ENCODE measurements at places on chromosomes 16 and 17.

- DNase-seq, result no peak
These were observed 162.2 kb upstream of the ZNF267 start for GRCh38 chr16:31711344-31711845.

DNA sequence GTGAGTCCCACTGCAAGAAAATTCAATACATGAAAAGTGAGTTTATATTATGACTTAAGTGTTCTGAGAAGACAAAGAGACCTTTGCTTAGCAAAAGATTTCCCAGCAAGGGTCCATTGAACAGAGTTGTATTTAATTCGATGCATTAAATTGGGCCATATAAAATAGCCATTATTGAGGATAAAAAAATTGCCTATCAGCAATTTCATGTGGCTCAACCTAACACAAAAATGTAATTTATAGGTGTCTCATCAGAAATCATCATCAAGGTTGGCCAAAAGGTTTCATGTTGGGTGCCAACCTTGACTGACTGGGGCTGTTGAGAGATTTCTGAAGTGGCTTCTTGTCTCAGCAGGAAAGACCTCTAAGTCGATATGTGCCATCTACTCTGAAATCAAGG, 84.8 kb upstream of the TOX3 start:
- no peak for DNase-seq

DNA sequence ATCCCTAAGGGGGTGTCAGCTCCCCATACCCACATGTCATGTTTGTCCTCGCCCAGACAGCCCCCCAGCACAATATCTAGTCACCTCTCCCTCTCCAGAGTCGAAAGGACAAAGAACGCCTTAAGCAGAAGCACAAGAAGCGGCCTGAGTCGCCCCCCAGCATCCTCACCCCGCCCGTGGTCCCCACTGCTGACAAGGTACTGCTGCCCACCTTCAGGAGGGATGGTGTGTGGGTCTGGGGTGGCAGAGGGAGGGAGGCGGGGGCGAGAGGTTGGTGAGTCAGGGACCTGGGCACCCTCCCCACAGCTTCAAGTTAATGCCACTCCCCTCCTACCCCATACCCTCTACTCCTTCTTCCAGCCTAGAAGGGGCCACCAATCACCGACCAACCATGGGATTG, 7.5 kb downstream of the MLLT6 start:
- DNase-seq, result no peak

DNA sequence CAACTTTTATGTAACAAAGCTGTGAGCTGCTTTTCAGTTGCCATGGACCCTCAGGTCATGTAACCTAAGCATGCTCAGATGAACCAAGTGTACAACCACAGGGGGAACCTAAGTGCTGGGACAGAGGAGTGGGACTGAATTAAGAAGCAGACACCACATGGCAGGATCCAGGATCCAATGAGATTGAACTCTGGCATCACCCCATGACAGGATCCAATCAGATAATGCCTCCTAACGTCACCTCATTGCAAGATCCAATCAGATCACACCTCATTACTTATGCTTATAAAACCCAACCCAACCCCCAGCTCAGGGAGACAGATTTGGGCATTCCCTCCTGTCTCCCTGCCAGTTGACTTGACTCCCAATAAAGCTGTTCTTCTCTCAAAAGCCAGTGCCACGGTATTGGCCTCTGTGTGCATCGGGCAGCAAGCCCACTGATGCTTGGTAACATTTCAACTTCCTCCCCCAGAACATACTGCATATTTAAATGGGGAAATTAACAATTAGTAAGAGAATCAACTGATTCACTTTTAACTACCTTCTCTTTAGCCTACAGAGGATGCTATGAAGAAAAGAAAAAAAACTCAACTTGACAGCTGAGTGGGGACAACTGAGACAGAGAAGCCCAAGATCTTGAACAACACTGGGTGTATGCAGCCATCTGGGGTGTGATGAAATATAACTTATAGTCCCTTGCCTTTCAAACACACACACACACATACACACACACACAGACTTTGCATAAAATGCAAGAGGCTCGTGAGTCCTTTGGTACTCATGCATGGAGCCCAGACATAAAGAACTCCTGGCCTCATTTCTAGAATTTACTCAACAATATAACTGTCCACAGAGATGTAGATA, 148.4 kb downstream of the SLC39A11 start:
- DNase-seq, result no peak

- DNase-seq, result no peak
These were observed 50.3 kb downstream of the N4BP1 start for GRCh38 chr16:48559462-48560211.

- DNase-seq, result no peak
These were observed 636 bp upstream of the ERN1 start for GRCh38 chr17:64130559-64131001.

GRCh38 chr17:48054238-48055185, 6.4 kb downstream of the NFE2L1 start:
- DNase-seq, result peak; percentile 89

DNA sequence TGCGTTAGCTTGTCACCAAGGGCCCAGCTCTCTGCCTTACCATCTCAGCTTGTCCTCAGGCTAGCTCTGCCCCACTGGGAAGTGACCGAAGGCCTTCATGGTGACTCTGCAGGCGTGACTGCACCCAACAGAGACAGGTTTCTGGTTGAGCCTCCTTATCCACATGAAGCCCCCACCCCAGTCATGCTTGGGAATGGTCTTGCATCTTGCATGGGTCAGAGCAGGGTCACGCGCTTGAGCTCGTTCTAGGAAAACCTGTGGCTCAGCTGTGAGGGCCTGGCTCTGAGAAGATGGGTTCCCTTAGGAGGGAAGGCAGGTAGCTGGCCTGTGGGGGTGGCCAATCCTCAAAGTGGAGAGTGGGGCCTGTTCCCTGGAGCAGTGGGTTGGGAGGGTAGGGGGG, 122.8 kb downstream of the BANP start:
- peak; percentile 10 for DNase-seq

DNA sequence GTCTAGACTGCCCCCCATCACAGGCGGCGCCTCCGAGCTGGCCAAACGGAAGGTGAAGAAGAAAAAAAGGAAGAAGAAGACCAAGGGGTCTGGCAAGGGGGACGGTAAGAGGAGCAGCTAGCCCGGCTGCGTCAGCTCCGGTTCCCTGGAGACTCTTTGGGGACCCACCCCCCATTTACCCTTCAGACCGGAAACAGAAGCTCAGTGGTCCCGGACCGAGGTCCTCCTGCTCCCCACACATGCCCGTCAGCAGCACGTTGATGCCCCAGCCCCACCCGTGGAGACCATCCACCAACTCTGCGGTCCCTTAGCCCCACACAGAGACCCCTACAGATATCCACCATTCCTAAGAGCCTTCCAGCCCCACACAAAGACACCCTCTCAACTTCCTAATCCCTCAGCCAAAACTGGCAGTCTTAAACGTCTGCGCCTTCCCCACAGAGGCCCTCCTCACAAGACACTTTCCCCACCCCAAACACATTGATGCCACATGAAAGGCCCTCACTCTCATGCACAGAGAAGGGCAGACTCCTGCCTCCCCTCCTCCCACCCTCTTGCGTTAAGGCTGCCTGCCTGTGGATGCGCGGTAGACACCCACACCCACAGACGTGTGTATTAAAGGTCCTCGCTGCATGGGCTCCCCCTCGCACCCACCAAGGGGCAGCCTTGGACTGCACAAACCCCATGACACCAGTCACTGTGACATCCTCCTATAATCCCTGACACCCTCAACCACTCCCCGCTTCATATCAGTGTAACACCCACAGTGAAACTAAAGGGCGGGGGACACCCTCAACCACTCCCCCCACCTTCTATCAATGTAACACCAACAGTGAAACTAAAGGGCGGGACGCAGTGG, 58.2 kb upstream of the RPH3AL start:
- DNase-seq, result peak; percentile 25

GRCh38 chr17:80970044-80970761, 21.4 kb upstream of the CHMP6 start:
- DNase-seq, result peak; percentile 62

- DNase-seq, result no peak
These were observed 33.4 kb downstream of the CBLN1 start for GRCh38 chr16:49248227-49248626.

GRCh38 chr16:76114681-76115080, 162.5 kb upstream of the CNTNAP4 start:
- DNase-seq, result no peak

DNA sequence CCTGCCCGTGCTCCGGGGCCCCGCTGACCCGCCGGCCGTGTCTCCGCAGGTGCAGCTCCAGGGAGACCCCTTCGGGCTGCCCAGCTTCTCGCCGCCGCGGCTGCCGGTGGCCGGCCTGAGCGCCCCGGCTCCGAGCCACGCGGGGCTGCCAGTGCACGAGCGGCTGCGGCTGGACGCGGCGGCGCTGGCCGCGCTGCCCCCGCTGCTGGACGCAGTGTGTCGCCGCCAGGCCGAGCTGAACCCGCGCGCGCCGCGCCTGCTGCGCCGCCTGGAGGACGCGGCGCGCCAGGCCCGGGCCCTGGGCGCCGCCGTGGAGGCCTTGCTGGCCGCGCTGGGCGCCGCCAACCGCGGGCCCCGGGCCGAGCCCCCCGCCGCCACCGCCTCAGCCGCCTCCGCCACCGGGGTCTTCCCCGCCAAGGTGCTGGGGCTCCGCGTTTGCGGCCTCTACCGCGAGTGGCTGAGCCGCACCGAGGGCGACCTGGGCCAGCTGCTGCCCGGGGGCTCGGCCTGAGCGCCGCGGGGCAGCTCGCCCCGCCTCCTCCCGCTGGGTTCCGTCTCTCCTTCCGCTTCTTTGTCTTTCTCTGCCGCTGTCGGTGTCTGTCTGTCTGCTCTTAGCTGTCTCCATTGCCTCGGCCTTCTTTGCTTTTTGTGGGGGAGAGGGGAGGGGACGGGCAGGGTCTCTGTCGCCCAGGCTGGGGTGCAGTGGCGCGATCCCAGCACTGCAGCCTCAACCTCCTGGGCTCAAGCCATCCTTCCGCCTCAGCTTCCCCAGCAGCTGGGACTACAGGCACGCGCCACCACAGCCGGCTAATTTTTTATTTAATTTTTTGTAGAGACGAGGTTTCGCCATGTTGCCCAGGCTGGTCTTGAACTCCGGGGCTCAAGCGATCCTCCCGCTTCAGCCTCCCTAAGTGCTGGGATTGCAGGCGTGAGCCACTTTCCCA, 5.9 kb downstream of the CTF1 start:
- peak; percentile 79 for DNase-seq

GRCh38 chr17:77465358-77466041, 324.7 kb downstream of the SEC14L1 start:
- DNase-seq, result no peak

GRCh38 chr16:71931599-71931998, 36.3 kb downstream of the IST1 start:
- DNase-seq, result no peak

- no peak for DNase-seq
These were observed 85.8 kb downstream of the CYTH1 start for GRCh38 chr17:78696016-78696982.

DNA sequence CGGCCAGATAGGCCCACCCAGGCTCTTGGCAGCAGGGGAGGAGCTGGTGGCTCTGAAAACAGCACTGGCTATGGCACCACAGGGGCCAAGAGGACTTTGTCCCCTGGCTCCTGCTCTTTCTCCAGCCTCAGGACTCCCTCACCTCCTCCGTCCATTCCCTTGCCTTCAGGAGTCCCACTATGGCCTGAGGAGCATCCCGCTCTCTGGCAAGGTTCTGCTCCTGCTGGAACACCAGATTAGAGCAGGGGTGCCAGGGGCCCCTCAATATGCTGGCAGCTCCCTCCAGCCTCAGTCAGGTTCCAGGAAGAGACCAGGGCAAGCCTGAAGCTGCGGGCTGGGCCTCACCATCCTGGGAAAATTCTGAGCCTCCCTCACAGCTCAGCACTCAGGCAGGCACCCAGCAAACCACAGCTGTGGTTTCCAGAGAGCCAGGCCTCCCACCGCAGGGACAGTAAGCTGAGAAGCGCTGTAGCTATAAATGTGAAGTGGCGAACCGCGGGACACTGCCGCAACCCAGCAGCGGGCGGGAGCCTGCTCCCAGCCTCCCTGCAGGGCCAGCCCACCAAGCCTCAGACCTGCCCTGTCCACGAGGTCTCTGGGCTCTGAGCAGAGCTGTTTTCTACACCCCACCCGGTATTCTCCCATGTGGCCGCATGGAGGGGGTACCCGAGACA, 25.7 kb downstream of the C17orf100 start:
- DNase-seq, result no peak

DNA sequence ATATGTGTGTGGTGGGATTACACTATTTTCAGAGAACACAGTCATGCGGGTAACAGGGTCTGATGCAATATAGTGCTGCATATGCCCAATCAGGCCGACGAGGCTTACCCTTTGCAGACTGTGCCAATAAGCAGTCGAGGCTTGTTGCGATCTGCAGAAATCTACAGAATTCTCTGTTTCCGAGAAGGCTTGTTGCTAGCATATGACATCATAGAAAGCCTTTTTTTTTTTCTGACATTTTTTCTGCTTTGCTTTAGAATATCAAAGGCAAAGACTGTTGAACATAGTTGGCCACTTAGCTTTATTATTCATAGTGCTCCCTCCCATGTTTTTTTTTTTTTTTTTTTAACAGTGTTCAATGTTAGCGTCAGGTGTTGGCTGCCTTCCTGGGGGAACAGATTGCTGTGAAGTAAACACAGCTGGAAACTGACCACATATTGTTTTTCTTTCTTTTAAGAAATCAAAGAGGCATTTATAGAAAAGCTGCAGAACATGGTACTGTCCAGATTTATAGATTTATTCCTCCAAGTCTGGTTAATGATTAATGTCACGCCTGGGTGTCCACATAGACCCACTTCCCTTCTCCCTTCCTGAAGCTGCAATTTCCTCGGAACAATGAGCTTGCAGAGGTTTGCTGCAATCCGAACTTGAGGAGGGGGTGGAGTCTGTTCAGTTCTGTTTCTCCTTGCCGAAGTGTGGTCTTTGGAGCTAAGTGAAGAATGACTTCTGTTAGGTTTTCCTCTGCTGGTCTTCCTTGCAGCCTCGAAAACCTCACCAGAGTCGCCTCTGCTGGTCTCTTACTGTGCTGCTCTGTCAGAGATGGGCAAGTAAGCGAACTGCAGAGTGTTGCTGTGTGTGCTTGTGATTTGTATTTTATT, 87.3 kb downstream of the MAP2K6 start:
- no peak for DNase-seq

DNA sequence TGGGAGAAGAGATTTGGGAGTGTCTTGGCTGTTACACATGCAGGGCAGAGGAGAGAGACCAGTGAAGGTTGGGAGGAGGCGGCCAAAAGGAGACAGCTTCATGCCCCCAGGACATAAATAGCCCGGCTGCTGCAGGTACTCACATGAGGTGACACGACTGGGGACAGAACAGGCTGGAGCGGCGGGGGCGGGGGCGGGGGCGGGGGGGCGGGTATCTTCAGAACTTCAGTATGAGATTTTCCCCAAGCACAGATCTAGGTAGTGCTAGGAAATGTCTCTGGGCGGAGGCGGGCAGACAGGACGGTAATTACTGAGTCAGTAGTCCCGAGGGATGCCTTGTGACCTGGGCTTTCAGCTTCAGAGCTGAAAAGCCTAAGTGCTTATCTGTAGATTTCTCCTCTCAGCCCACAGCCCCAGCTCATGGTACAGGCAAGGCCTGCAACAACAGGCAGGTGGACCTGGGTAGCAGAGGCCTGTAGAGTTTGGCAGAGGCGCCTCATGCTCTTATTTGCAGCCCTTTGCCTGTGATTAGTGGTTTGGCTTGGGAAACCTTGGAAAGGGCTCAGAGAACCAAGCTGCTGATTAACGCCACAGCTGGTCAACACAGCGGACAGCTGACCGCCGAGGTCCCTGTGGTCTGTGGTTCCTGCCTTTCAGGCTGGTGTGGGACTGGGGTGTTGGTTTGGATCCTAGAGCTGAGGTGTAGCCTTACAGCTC, 24.5 kb downstream of the UNK start:
- DNase-seq, result peak; percentile 80

- DNase-seq, result no peak
These were observed 45.6 kb downstream of the MAF start for GRCh38 chr16:79554912-79555311.

- DNase-seq, result no peak
These were observed 43.9 kb upstream of the RCVRN start for GRCh38 chr17:9948928-9949327.

Data from glutamatergic neuron (in vitro differentiated cells).